ENCODE measurements at places on chromosomes 3 and 15. TPM values are rescaled to one million over a fixed set of nuclear protein-coding genes. Genes with fewer than 3 reads are reported as not detected.

The TMEM41A gene
- polyA plus RNA-seq: 18.5 TPM

DNA sequence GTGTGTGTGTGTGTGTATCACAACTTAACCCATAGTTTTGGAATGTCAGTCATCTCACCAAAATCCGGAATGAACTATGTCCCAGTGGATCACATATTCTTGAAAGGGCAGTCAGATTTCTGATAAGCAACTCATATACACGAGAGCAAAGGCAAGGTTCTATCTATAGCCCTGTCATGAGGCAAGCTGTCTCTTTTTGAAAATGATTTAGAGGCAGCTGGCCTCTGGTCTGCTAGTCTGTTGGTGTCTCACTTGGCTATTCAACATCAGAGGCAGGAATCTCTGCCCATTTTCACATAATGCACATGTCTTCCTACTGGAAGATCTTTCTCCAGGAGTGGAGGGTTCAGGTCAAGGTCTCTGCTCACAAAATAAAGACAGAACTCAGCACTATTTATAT lies 79.8 kb downstream of the CNTN6 start:
- no peak for DNase-seq

- no peak for DNase-seq
These were observed 1037.0 kb upstream of the CFAP20DC start for GRCh38 chr3:60086811-60087210.

DNA sequence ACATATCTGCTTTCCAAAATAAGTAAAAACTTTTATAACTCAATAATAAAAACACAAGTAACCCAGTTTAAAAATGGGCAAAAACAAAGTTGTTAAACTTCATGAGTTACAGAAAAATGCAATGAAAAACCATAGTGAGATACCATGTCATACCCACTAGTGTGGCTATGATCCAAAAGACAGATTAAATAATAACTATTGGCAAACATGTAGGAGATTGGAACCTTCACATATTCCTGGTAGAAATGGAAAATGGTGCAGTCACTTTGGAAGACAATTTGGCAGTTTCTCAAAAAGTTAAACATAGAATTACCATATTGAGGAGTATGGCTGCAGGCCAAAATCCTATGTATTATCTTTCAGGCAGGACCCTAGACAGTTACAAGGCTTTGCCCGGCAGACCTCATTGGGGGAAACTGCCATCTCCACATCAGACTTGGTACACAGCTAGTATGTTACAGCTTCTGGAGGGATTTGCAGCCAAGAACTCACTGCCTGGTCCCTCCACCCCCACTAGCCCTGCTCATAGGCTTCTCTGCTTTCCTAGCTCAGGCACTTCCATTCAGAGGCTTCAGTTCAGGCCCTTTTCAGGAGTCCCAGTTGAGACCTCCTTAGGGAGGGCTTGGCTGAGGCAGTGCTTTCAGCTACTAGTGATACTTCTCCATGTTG lies 147.8 kb downstream of the NEK10 start:
- no peak for DNase-seq

DNA sequence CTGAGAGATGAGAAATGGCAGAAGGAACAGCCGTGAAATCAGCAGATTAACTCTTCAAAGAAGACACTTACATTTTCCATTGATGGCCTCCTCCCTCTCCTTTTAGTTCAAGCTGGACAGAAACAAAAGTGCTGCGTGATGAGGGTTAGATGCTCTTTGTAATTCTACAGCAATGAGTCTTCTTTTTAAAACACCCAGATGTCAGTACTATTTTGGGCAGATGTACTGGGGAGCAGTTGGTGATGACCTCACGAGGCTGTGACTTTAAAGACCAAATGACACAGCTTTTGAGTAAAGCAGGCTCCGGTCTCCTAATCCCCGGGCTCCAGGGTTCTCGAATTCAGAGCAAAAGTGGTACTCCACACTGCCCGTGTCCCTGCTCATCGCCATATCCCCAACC lies 198.2 kb downstream of the SLCO3A1 start:
- no peak for DNase-seq

DNA sequence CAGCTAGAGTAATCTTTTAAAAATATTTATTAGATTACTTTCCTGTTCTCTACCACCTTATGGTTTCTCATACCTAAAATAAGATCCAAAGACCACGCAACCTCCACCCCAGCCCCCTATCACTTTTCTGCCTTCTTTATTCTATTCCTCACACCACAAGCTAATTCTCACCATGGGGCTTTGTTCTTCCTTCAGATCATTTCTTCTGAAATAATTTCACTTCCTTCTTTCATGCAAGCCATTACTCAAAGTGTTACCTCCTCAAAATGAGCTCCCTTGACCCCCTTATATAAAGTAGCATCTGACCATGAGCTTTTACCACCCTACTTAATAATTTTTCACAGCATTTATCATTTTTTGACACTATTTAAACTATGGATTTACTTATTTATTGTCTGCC lies 233.2 kb upstream of the TMCO5A start:
- no peak for DNase-seq

The FEM1B gene
- 11.1 TPM for polyA plus RNA-seq

The TMC3 gene
- polyA plus RNA-seq: not detected

The TRH gene
- not detected for polyA plus RNA-seq

GRCh38 chr3:37952564-37952963 lies 38.0 kb upstream of the VILL start:
- no peak for DNase-seq

- no peak for DNase-seq
These were observed 202.5 kb upstream of the TLE3 start for GRCh38 chr15:70299931-70300869.

The TIMP4 gene
- 0.07 TPM for polyA plus RNA-seq

The KIF9 gene
- polyA plus RNA-seq: 20.5 TPM

The CA12 gene
- polyA plus RNA-seq: 1.1 TPM

The CTXN2 gene
- polyA plus RNA-seq: 0.01 TPM

The ADAMTS9 gene
- 6.5 TPM for polyA plus RNA-seq

- peak; percentile 58 for DNase-seq
These were observed 61.3 kb upstream of the MME start for GRCh38 chr3:155018621-155019330.

- DNase-seq: peak; percentile 29
These were observed 43.5 kb downstream of the LPP start for GRCh38 chr3:188197388-188197847.

GRCh38 chr3:88033808-88034207 lies 25.0 kb downstream of the CGGBP1 start:
- DNase-seq: no peak

DNA sequence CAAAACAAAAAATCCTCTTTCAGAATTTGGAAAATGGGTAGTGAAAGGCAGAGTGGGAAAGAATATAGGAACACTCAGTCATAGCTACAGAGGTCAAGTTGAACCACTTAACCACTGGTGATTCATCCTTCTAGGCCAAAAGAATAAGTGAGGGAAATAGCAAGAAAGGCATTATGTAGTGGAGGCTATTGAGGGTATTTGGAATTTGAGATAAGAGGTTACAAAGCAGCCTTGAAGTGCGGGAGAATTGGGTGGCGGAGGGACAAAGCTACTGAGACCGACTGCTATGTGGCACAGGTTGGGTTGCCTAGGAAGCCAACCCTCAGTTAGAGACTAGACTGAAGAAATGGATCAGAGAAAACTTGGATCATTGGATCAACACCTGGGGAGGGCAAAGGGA lies 109.5 kb downstream of the SYNPR start:
- DNase-seq: no peak

- no peak for DNase-seq
These were observed 488.7 kb upstream of the AGTR1 start for GRCh38 chr3:148208975-148209374.

- DNase-seq: no peak
These were observed 87.4 kb downstream of the ZIC4 start for GRCh38 chr3:147318900-147319299.

- no peak for DNase-seq
These were observed 302.3 kb upstream of the ICE2 start for GRCh38 chr15:60781211-60781713.

- DNase-seq: peak; percentile 72
These were observed 21.9 kb upstream of the ST3GAL6 start for GRCh38 chr3:98741121-98741716.

The CHRFAM7A gene
- 1.5 TPM for polyA plus RNA-seq

GRCh38 chr15:88454236-88454635 lies 13.0 kb downstream of the MRPL46 start:
- peak; percentile 31 for DNase-seq

GRCh38 chr15:78808550-78808949 lies 2.7 kb downstream of the ADAMTS7 start:
- peak; percentile 37 for DNase-seq

The GHRL gene
- 0.06 TPM for polyA plus RNA-seq

GRCh38 chr3:58116985-58117384 lies 93.8 kb downstream of the DNASE1L3 start:
- no peak for DNase-seq

DNA sequence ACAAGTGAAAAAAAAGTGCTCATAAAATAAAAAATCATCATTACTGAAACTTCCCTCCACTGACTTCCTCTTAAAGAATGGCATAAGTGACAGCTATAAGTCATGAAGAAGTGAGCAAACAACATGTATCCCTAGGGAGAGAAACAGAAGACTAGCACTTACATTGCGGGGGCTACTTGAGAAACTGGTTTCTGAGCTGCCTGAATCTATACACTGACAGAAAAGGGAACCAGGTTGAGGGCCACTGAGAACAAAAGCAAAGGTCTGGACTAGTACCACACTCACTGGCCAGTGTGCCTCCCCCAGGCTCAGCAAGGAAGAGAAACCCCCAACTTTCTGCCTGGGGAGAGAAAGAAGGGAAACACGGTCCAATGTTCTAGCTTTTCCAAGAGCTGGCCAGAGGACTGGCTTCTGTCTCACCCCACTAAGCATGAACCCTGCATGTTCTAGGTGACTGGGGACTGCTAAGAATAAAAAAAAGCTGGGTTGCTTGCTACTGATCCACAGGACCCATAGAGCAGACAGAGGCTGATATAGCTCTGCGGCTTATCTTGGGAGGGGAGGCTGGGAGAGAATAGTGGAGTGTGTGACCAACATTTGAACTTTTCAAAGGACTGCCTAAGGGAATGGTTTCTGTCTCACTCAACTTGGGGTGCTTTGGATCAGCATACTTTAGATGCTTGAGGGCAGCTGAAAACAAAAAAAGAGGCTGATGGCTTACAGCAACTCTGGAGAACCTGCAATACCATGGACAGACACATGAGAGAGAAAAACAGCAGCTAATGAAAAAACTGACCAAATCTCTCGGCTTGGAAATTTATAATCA lies 8.1 kb downstream of the RAD18 start:
- DNase-seq: no peak

The PPM1L gene
- 0.35 TPM for polyA plus RNA-seq
